Progenitor cell of endocrine pancreas (in vitro differentiated cells): ENCODE measurements at places on chromosomes 7 and 10.

GRCh38 chr10:1672001-1672781 is 65.1 kb downstream of the ADARB2 start:
- DNase-seq, result no peak

GRCh38 chr7:156504687-156505545 is 135.7 kb upstream of the RNF32 start:
- DNase-seq, result no peak

GRCh38 chr7:26070290-26070689 is 81.7 kb upstream of the NFE2L3 start:
- no peak for DNase-seq

GRCh38 chr7:21261627-21262594 is 166.0 kb upstream of the SP4 start:
- DNase-seq, result peak; percentile 16

DNA sequence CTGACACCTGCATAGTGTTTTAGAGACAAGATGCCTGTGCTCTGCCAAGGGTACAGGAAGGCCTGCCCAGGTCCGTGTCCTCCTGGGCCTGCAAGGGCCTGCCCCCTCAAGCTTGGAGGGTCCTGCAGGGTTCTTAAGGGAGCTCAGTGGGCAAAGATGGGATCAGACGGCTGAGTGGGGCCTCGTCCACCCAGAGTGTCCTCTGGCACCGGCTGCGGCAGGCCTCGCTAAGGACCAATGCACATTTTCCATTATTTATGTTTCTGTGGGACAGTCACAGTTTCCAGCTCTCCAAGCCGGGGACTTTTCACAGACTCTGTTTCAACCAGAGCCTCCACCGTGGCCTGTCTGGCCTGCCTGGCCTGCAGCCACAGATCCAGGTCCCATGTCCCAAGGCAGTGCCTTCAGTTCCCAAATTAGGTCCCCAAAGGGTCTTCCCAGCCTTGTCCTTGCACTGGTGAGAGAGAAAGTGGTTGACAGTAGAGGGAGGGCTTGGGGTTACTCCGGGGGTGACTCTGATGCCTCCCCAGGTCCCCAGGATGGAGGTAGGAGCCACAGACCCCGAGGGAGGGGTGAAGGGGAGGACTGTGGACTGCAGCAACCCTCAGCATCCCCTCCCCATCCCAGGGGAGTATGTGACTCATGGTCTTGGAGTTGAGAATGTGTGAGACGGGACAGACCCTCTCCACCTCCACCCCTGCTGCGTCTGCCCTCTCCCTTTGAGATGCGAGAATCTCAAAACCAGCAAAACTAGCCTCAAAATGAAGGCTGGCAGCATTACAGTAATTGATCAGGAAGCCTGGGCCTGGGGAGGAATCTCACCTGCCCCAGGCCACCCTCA is 14.8 kb downstream of the MYL10 start:
- no peak for DNase-seq
